Activated T-helper 1 cell treated with Interleukin-2 at 50 U/mL for 16 hours (primary cell): ENCODE measurements at places on chromosomes 12 and 14.

DNA sequence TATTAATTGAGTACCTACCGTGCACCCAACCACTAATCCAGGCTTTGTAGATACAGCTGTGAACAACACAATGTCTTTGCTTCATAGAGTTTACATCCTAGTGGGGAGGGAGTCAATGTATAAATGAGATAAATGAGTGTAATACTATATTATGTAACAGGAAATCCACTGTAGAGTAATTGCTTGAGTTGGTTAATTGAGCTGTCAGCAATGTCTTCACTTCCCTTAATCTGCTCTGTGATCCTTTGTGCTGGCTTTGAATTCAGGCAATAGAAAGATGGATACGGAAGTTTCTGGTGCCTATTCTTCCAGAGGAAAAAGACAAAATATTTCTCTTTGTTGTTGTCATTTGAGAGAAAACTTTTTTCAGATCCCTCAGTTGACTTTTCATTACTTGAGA is 104.0 kb upstream of the SLC16A7 start:
- DNase-seq, result no peak

DNA sequence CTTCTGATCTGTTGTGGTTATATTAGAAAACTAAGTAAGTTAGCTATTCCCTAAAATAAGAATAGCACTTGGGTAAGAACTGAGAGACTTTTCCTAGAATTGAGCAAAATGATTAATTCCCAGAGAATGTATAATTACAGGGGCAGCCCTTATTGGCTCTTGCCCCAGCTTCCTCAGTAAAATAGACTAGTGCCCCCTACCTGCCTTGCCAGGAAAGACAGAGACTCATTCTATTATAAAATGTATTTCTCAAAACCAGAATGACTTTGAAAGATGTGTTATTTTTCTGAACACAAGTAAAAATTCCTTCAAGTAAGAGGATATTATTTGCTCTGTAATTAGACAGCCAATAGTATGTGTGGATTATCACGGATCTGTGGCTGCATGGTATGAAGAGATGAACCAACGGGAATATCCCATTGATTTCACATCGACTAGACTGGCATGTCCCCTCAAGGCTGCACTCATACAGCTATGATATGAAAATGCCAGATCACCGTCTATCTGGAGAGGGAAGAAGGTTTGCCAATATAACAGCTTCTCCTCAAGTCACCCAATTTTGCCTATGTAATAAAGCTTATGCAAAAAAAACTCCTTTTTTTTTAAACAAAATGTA is 7.4 kb upstream of the GLRX5 start:
- no peak for DNase-seq

DNA sequence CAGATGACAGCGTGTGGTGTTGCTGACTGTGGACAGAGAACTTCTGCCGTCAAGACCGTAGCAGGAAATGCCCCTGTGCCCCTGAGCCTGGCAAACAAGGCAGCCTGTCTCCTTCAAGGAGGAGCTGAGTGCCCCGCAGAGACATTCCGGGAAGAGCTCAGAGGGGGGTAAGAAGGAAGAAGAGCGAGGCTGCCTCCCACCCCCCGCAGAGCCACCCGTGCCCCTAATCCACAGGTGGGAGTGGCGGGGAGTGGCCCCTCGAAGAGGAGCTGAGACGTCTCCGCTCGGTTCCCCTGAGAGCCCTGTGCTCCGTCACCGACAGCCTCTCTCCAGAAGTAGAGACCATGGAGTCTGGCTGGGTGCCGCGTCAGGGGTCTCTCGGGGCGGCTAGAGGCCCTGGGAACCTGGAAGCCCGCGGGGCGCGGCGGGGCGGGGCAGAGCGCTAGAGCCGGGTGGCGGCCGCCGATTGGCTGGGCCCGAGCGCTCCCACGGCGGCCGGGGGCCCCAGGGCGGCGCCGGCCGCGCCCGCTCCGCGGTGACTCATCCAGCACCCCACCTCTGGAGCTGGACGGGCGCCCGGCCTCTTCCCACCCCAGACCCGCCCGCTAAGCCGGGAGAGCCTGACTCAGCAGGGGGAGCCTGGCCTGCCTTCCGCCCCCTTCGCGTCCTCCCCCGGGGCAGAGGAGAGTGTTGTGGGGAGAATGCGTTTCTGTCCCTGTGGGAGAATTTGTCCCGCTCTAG is 25.2 kb upstream of the KRT78 start:
- DNase-seq, result peak; percentile 26

- no peak for DNase-seq
Observed at GRCh38 chr14:88243946-88244345, 79.1 kb downstream of the KCNK10 start.

- DNase-seq, result no peak
Observed at GRCh38 chr12:48979602-48980388, 1.7 kb downstream of the WNT1 start.

DNA sequence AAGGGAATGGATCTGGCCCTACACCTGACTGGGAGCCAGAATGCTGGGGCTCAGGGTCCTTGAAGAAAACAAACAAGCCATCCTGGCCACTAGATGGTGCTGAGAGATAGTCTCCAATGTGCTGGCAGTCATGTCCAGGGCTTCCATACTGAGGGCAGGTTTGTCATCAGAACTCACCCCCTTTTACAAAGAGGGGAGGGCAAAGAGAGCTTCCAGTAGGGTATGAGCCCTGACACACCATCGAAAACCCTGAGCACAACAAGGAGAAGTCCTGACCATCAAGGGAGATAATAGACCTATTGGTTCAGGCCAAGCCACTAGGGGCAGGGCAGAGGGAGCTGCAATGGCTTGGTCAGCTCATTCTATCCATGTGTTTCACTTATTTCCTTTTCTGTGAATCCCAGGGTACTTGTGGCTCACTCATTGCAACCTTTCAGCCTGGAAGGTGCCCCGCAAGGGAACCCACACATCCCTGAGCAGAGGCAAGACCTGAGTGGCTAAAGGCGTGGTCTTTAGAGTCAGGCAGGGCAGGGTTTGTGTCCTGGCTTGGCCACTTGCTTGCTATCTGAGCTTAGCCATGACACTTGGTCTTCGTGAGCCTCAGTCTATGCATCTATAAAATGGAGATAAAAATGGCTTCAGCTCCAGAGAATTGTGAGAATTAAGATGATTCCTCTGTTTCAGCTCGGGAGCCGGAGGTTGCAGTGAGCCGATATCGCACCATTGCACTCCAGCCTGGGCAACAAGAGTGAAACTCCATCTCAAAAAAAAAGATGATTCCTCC is 6.2 kb upstream of the PLEKHH1 start:
- DNase-seq, result no peak

- no peak for DNase-seq
Observed at GRCh38 chr14:65156568-65157366, 54.5 kb upstream of the MAX start.

- DNase-seq, result no peak
Observed at GRCh38 chr14:38553586-38553985, 297.7 kb upstream of the CLEC14A start.

GRCh38 chr12:63949902-63950301 is 105.4 kb downstream of the SRGAP1 start:
- DNase-seq, result no peak

GRCh38 chr14:64089920-64090319 is 204.3 kb downstream of the ESR2 start:
- DNase-seq, result no peak

- no peak for DNase-seq
Observed at GRCh38 chr12:29346769-29347421, 34.1 kb downstream of the ERGIC2 start.

DNA sequence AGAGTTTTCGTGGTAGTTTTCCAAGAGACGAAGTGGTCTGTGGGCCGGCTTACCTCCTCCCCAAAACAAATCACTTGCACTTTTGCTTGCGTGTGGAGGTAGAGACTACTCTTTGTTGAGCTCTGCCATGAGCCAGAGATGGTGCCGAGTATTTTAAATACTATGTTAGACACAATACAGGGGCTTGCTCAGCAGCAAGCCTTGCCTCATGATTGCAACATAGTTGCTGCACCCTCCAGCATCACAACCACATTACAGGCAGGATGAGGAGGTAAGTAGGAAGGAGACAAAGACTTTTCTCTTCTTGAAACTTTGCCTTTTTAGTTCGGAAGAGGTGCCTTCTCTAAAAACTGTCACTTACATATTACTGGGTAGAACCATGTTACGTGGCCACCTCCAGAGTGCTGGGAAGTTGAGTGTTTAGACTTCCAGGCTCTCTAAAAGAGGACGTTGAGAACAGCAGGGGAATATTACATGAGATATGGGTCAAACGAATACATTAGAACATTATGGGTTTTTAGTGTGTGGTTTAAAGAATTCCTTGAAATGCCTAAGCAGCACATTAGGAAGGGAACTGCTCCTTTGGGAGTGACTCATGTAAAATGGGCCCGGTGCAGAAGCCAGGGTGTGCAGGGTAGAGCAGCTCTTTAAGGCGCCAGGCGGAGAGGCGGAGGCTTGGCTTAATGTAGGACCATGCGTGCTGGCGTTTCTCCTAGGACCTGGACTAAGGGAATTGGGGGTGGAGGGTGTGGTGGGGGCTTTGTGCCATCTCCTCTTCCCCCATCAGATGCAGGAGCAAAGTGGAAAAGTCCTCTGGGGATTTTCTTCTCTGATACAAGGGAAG is 110.6 kb upstream of the PRMT8 start:
- no peak for DNase-seq

- peak; percentile 2 for DNase-seq
Observed at GRCh38 chr12:111597831-111598636, 1.1 kb downstream of the ATXN2 start.

DNA sequence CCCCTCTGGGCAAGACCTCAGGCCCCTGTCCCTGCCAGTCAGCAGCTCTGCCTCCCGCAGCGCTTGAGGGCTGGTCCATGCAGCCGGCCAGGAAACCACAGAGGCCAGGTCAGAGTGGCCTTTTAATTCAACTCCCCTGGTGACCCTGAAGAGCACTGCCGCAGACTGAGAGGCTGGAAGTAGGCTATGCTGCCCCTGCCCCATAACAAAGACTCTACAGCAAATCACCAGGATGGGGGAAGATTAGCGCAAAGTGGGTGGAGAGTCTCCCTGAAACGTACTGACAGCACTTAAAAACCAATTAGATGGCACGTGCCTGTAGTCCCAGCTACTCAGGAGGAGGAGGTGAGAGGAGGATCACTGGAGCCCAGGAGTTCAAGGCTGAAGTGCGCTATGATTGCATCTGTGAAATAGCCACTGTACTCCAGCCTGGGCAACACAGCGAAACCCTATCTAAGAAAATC is 70.5 kb downstream of the ITPK1 start:
- no peak for DNase-seq

GRCh38 chr14:30882431-30882830 is 8.1 kb downstream of the COCH start:
- no peak for DNase-seq

- no peak for DNase-seq
Observed at GRCh38 chr12:43976027-43976426, 140.1 kb downstream of the TMEM117 start.

DNA sequence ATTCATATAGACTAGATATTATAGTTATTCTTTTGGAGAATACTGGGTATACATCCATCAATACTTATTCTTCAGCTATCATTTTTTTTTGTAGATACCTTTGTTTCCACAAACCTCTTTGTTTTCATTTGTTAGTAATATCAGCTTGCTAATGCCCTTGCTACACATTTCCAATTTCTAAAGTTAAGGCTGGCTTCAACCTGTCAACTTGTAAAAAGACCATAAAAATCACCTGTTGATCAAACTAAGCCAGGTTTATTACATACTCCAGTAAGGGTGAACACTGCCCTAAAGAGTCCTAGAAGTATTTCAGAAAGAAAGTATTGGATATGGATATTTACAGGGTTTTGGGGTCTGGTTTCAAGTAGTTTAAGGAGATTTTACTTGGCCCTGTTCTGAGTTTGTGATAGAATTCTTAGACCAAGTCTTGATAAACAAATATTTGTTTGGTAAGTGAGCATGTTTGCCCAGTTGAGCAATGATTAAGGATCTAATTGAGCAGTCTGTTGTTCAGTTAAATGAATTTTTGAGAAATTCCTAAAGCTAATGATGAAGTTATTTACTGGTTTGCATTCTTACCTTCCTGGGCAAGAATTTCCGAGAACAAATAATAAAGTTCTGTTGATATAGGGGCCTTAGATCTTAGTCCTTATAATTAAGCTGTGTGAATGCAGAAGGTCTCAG is 52.8 kb upstream of the LRTM2 start:
- DNase-seq, result no peak

DNA sequence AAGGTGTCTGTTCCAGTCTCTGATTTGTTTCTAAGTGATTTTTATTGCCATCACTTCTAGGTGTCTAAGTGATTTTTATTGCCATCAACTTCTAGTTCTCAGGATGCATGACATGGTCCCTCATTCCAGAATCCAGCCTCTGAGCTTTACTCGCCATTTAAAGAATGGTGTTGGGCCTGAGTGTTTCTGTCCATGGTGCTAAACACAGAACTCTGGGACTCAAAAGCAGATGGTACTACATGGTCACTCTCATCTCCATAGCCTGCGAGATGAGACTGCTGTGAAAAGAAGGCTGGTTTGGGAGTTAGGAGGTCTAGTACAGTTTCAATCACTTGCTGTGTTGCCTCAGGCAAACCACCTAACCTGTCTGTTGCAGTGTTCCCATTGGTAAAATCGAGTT is 276.6 kb downstream of the NRXN3 start:
- DNase-seq, result no peak

GRCh38 chr14:53742233-53742620 is 214.4 kb downstream of the BMP4 start:
- DNase-seq, result no peak

- DNase-seq, result no peak
Observed at GRCh38 chr12:15443611-15444010, 121.3 kb downstream of the PTPRO start.

DNA sequence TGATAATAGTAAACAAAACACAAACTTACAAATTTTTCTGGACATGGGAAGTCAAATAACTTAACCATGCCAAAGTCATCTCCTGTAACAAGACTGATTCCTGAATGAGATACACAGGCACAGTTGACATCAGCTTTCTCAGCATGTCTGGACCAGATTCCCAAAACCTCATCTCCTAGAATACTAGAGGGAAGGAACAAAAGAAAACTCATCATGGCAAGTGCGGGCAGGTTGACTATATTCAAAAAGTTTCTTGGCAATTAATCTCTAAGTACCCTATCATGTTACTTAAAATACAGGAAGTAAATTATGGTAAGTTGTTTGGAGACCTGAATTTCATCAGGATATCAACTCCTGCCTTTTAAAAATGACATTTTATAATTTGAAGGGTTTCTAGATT is 53.9 kb downstream of the ZC3H14 start:
- no peak for DNase-seq

DNA sequence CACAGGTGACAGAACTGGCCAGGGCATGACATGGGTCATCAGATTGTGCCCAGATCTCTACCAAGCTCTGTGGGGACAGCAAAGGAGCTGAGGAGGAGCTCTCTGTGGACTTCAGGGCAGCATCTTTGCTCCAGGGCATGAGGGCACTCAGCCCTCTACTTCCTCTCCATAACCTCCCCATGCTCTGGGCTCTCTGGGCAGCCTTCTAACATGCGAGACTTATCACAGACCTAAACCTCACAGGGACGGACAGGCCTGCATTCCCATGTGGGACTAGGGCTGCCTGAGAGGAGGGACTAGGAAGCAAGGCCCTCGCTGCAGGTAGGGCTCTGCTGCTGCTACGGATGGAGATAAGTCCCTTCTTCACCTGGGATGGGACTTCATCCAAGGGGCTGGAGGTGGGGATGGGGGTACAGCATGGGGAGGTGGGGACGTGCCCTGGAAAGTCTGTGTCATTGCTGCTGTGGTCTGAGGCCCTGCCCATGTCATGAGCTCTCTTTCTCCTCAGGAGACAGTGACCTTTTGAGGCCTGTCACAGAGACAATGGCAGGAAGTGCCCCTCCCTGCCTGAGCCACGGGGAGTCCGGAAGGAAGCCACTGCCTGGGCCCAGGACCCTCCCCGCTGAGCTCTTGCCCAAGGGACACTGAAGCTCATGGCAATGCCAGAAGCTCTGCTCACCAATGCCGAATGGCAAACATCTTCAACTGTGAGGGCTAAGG is 44.1 kb downstream of the PITPNM2 start:
- peak; percentile 46 for DNase-seq

GRCh38 chr12:52648012-52648550 is 3.9 kb downstream of the KRT2 start:
- no peak for DNase-seq
